Left renal pelvis (tissue), 4 donors: ENCODE measurements at places on chromosomes 2 and 18. TPM values are rescaled to one million over a fixed set of nuclear protein-coding genes. Genes with fewer than 3 reads are reported as not detected.
A peak's percentile ranks its signal among the peaks of the same experiment; 100 is the strongest.

GRCh38 chr2:23322567-23323197 is 62.3 kb upstream of the KLHL29 start:
- no peak for DNase-seq

DNA sequence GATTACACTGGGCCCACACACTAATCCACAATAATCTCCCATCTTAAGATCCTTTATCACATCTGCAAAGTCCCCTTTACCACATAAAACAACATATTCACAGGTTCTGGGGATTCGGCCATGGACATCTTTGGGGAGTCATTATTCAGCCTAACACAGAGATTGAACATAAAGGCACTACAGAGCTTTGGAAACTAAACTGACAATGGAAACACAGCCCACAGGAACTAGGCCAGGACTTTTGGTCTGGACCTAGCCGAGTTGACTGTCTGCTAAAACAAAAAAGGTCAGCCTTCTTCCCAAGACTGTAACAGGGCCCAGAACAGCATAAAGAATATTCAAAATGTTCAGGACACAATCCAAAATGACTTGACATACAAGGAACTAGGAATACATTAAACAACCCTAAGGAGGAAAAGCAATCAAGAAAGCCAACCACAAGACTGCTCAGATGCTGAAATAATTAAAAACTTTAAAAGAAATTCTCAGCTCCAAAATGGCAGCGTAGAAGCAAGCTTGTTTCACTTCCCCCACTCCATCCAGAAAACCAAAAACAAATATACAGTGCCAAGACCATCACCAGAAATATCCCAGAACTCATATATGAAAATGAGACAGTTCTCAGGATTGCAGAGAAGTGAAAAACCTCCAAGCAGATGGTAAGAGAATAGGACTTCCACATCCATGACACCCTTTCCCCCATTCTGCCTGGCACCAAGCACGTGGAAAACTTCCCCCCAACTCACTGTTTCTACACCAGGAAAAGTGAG is 207.8 kb downstream of the ATAD2B start:
- DNase-seq, result no peak

GRCh38 chr2:230846360-230846759 is 18.4 kb upstream of the ITM2C start:
- DNase-seq, result no peak

GRCh38 chr2:11097854-11098387 is 57.3 kb upstream of the SLC66A3 start:
- DNase-seq, result no peak

DNA sequence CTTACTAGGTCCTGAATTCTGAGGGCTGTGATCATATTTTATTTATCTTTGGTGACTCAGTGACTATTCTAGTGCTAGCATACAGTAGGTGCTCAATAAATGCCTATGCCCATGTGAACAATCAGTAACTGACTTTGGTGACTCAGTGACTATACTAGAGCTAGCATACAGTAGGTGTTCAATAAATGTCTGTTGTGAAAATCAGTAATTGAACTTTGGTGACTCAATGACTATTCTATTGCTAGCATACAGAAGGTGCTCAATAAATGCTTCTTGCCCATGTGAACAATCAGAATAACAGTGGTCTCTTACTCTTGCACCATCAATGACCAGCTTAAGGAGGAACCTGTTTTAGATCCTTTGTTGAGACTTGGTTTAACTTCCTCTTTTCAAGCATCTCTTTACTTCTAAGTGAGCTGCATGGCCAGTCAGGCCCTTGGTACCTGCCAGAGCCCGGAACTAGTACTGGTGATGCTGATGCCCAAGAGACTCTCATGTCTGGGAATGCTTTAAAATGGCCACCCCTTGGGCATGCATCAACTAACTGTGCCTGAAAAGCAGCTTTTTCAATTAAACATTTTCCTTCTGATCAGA is 214.9 kb upstream of the SPRED2 start:
- no peak for DNase-seq

DNA sequence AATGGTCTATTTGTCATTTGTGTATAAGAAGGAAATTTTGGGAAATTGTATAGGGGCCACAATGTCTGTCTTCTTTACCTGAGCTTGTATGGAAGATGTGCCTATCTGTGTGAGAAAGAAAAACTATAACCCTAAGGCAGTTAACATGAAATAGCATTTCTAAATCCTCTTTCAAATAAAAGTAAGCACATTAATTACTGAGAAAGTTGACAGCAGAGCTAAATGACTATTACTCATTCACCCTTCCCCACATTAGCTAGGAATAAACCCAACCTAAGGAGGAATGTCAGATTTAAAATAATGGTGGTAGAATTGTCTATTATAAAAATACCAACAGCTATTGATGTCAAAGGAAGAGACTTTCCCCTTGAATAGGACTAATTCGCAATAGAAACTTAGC is 56.2 kb downstream of the SLC38A11 start:
- no peak for DNase-seq

TCF23 gene
- polyA plus RNA-seq, result 0.72 TPM

GRCh38 chr2:163528640-163529217 is 207.1 kb downstream of the FIGN start:
- no peak for DNase-seq

TRABD2A gene
- 0.67 TPM for polyA plus RNA-seq

- DNase-seq, result no peak
These were observed 816 bp downstream of the CDH2 start for GRCh38 chr18:28175930-28176697.

- no peak for DNase-seq
These were observed 196.0 kb downstream of the DCC start for GRCh38 chr18:52536039-52536438.

GRCh38 chr18:32724071-32724749 is 48.6 kb downstream of the KLHL14 start:
- no peak for DNase-seq

DNA sequence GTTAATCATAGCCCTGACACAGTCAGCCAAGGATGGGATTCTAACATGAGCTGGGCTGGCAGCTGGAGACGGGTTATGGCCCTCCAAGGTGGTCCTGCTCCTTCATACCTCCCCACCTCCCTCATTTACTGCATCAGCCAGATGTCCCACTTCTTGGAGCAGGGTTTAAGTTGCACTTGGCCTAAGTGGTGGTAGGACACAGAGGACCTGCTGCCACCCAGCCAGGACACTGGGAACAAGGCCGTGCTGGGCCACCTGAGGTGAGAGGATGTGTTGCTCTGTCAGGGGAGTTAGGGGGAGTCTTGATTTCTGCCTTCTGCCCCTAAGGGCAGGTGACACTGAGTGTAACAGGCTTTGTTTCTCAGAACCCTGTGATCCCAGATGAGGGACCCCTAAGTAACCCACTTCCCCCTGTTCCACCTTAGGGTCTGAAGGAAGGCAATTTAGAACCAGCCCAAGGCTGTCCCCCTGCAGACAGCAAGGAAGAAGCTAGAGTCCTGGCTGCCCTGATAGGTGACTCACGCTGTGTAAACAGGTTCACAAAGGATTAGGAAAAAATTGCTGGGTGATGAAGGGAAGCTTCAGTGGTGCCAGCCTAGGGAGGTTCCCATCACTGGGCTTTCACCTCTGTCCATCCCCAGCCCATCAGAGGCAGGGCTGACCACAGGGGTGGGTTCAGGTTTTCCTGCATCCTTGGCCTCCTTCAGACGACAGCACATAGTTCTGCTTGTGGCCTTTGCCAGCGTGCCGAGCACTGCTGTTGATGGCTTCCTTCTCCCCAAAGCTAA is 114.3 kb upstream of the MCFD2 start:
- DNase-seq, result no peak

TP53I3 gene
- 71.9 TPM for polyA plus RNA-seq

TGFA gene
- polyA plus RNA-seq, result 16.2 TPM

- DNase-seq, result no peak
These were observed 57.4 kb downstream of the CELF4 start for GRCh38 chr18:37508207-37508606.

NDC80 gene
- 24.9 TPM for polyA plus RNA-seq

- DNase-seq, result no peak
These were observed 1347.4 kb upstream of the PIK3C3 start for GRCh38 chr18:40607542-40608148.

GTF2A1L gene
- not detected for polyA plus RNA-seq

DNA sequence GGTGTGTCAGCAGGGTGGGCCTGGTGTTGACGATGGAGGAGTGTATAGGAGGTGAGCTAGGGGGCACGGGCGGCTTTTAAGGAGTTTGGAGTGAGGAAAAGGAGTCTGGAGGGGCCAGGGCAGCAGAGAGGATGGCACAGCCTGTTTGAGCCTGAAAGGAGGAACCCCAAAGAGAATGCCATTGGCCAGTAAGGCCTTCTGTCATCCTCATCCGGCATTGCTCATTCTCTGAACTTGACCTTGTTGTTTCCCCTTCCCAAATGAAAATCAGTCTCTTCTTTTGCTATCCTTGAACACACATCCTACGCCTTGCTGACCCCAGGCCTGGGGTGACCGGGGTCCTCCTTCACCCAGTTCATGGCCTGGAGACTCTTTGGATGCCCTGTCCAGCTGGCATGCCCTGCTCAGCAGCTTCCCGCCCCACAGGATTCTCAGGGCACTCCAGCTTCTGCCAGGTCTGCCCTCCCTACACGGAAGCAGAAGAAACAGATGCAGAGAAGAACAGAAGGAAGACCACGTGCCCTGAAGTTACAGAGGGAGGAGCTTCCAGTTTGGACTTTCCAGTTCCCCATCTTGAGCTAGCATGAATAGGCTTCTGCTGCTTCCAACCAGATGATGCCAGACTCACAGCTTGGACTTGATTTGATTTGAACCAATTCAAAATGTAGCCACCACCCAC is 20.5 kb upstream of the KIF3C start:
- DNase-seq, result no peak

DNA sequence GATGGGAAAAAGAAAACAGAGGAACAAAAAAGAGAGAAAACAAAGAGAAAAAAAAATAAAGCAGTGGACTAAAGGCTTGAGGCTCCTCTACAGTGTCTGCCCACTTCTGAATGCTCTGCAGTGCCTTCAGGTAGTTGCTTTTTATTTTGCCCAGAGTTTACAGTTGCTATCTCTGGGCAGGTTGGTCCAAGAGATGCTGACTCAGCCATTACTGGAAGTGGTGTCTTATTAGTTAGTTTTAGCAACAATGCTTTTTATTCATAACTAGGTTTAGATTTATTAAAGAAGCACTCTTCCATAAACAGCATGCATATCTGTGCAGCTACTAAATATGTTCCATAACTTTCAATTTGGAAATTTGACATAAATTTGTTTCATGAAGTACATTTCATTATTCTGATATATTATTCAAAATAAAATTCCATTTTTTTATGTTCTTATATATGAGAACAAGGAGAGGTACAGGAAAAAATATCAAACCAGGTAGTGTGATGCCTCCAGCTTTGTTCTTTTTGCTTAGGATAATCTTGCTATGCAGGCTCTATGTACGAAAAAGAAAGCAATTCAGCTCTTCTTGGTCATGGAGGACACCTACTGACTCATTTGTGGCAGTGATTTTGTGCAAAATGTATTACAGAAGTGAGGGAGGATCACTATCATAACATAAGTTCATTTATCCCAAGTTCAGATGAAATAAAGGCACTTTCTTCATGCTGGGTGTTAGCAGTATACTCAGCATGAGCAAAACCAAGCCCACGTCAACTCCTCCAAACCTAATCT is 69.5 kb downstream of the RPIA start:
- no peak for DNase-seq

STRADB gene
- polyA plus RNA-seq, result 84.4 TPM

DNA sequence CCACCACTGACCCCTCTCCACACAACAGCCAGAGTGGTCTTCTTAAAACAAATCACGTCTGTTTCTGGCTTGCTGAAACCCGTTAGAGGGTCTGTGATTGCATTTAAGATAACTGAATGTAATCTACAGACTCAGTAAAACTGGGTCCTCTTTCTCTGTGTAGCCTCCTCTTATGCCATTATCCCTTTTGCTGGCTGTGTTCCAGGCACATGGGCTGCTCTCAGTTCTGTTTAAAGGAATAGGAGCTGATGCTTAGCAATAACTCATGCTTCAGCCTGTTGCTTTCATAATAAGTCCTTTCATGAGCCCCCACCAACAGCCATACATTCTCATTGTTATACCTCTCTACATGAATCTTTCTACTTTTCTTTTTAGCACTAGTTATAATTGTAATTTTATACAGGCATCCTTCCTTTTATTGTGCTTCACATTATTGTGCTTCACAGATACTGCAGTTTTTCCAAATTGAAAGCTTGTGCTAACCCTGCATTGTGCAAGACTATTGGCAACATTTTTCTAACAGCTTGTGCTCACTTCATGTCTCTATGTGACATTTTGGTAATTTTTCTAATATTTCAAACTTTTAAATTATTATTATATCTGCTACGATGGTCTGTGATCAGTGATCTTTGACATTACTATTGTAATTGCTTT is 782.6 kb downstream of the MBD2 start:
- DNase-seq, result no peak

LOXHD1 gene
- 0.56 TPM for polyA plus RNA-seq

DNA sequence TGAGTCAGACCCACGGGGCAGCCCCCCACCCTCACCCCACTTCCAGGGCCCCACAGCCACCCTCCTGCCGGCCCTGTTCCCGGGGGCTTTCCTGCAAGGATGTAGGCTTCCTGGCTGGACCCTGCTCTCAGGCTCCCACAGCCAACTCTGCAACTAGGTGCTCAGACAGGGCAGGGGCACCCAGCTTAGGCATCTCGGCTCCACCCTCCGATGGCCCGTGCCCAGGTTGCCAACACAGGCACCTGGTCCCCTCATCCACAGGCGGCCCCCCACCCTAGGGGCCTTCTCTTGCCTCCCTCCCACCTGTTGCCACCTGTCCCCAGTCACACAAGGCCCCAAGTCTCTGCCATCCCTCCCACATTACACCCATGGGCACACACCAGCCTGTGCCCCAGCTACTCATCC is 34.6 kb downstream of the HS6ST1 start:
- no peak for DNase-seq

DNA sequence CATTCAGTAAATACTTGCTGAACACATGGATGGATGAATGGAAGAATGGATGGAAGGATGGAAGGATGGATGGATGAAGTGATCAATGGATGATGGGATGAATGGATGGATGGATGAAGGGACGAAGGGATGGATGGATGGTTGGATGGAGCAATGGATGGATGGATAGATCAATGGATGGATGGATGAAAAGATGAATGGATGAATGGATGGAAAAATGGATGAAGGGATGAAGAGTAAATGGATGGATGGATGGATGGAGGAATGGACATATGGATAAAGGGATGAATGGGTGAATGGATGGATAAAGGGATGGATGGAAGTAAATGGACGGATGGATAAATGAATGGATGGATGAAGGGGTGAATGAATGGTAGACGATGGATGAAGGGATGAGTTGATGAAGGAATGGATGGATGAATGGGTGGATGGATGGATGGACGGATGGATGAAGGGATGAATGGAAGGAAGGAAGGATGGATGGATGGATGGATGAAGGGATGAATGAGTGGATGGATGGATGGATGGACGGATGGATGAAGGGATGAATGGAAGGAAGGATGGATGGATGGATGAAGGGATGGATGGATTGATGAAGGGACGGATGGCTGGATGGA is 13.9 kb upstream of the ID2 start:
- no peak for DNase-seq

TWIST2 gene
- polyA plus RNA-seq, result 5.1 TPM

- DNase-seq, result peak; percentile 61
These were observed 44.8 kb downstream of the DIPK1C start for GRCh38 chr18:74412116-74412880.

GRCh38 chr18:41687138-41687537 is 267.9 kb upstream of the PIK3C3 start:
- no peak for DNase-seq
